ENCODE measurements at places on chromosomes 2 and 18.

DNA sequence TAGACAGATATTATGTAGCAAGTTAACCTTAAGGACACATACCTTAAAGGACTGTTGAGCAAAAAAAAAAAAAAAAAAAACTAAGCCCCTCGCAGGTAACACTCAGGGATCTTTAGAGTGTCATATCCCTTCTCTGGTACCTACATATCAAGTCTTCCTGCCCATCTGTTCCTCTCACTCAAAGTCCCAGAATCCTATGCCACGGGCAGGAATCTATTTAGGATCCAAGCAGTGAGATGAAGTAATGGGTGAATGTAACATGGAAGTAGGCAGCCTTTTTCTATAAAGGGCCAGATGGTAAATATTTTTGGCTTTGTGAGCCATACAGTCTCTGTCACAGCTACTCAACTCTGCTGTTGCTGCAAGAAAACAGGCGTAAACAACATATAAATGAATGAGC, 496.7 kb downstream of the STK39 start:
- DNase-seq = no peak

GRCh38 chr2:40103590-40103989, 324.5 kb upstream of the THUMPD2 start:
- DNase-seq = no peak

- DNase-seq = no peak
Measured at GRCh38 chr2:156538083-156538504, 101.9 kb downstream of the GPD2 start.

DNA sequence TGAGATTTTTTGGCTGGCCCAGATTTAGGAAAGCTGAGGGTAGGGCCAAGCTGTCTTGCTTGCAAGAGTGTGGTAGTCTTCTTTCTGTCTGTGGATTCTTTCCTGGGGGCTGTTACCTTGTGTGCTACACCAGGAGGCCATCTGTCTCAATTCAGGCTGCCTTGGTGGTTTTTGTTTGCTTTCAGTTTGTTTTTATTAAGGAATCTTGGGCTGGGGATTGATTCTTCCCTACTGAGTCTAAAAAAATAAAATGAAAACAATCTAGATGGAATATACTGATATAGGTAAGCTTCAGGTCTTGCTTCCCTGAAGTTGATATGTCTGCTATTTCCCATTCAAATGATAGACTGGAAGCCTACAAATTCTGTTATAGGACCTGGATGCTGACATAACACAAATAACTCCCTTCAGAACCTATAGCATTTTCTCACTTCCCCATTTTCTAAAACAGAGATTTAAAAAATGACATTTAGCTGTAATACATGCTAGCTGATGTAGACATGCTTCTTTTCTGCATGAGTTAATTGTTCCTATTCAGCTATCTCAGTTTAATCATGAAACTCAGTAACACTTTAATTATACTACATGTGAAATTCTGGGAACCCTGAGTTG, 5.3 kb downstream of the LHCGR start:
- DNase-seq = no peak

DNA sequence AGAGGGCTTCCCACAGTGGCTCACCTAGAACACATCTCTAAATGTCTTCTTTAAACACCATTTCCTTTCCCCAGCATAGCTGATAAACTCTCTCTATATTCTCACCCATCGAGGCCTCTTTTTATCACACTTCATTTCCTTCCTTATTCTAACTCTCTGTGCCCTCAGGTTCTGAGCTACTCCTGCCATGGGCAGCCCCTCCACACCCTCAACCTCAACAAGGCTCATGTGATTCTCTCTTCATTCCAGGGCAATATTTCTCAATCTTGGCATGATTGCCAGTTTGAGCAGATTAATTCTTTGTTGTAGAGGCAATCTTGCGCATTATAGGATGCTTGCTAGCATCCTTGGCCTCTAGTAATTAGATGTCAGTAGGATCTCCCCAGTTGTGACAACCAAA, 999.1 kb downstream of the TSN start:
- no peak for DNase-seq

DNA sequence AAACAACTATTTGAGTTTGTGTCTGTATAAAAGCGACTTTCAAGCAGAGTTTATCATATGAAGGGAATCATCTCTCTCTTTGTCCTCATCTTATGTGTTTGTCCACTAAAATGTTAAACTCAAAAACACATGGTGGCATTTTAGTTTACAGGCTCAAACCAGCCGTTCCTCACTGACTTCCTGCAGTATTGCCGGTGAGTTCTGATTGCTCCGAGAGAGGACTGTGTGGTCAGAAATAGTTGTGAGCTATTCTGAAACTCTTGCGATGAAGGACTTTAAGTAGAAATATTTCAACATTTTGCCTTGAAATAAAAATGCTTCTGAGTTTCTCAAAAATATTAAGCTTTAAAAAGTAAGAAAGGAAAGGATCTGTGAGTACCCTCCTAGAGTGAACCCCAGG, 163.2 kb upstream of the CAVIN2 start:
- no peak for DNase-seq

- DNase-seq = no peak
Measured at GRCh38 chr2:195898505-195899191, 170.0 kb downstream of the DNAH7 start.

GRCh38 chr2:42567364-42567763, 1.1 kb upstream of the MTA3 start:
- no peak for DNase-seq

- no peak for DNase-seq
Measured at GRCh38 chr2:85015653-85016360, 44.8 kb downstream of the KCMF1 start.

GRCh38 chr2:31163011-31163539, 24.8 kb upstream of the GALNT14 start:
- no peak for DNase-seq

DNA sequence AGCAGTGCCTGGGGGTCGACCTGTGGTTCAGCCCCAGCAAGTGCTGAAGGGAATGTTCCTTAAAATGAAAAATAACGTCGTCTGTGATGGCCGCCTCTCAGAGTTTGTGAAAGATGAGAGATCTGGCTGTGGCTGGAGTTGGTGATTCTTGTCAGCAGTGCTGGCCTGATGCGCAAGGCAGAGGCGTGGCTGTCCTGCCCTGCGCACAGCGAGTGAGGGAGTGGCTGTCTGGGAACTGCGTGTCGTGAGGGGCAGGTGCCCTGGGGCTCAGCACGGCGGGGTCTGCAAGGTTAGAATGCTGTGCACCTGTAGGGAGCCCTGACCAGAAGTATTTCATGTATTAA, 8.8 kb downstream of the NFATC1 start:
- DNase-seq = peak; percentile 66

DNA sequence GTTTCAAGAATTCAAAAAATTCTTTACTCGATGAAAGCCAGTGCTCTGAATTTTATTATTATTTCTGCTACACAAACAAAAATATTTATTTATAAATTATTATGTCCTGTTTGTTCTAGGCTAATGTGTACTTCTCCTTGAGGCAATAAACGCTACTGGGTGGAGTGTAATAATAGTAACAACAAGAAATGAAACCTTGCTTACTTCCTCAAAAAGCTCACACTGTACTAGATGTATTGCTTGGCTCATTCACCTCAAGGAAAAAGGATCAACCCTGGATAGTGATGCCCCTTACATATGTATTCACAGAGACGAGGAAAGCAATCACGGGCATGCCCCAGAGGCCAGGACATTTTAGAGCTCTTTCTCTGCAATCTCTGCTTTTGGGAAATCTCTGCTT, 685.6 kb upstream of the NXPH2 start:
- DNase-seq = no peak

DNA sequence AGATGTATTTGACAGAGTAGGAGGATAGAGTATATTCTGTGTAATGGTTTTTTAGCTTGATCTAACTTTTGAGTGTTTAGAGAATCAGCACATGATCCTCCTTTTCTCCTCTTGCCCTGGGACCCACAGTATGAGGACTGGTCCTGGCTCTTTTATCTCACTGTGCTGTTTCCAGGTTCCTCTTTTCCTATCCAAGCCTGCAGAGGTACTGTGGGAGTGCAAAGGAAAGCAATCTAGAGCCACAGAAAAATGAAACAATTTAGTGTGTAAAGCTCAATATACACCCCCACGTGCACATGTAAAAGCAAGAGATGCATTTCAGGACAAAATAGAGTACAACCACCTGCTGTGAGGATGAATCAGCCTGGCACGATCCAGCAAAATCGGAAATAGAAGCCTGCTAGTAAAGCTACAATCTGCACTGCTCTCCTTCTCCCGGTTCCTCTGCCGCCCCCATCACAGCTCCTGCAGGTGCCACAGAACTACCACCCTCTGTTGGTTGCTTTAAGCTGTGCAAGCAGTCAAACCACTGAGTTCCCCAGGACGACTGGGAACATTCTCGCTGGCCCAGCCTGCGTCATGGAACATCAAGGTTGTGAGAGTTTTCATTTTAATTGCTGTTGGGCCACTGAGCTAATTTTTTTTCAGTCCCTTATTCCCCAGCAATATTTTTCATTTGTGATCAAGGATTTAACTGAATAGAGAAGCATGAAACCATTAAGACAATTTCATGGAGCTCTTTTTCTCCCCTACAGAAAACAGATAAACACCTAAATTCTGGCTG, 47.8 kb upstream of the MAPRE3 start:
- peak; percentile 77 for DNase-seq

DNA sequence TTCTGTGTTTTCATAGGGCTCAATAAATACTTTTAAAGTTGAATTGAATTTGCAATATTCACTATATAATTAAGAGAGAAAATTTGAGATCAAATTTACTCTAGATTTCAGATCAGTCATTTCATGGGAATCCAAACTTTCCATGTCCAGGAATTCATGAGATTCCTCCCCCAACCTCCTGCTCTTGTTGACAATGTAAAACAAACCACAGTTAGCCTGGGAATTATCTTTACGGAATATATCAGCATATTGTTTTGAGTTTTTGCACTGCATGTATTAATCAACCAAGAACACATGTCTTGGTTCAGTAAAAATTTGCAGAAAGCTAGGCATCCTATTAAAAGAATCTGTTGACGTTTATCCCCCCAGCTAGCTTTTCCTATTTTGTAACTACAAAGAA, 42.3 kb downstream of the CYP1B1 start:
- no peak for DNase-seq

- DNase-seq = no peak
Measured at GRCh38 chr2:118847762-118848172, 319 bp upstream of the EN1 start.

DNA sequence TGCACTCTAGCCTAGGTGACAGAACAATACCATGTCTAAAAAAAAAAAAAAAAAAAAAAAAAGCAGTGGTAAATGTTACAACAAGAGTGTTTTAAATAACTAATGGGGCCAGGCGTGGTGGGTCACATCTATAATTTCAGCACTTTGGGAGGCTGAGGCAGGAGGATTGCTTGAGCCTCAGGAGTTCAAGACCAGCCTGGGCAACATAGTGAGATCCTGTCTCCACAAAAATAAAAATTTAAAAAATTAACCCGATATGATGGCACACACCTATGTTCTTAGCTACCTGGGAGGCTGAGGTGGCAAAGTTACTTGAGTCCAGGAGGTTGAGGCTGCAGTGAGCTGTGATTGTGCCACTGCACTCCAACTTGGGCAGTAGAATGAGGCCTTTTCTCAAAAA, 37.1 kb downstream of the PAPOLG start:
- DNase-seq = no peak

DNA sequence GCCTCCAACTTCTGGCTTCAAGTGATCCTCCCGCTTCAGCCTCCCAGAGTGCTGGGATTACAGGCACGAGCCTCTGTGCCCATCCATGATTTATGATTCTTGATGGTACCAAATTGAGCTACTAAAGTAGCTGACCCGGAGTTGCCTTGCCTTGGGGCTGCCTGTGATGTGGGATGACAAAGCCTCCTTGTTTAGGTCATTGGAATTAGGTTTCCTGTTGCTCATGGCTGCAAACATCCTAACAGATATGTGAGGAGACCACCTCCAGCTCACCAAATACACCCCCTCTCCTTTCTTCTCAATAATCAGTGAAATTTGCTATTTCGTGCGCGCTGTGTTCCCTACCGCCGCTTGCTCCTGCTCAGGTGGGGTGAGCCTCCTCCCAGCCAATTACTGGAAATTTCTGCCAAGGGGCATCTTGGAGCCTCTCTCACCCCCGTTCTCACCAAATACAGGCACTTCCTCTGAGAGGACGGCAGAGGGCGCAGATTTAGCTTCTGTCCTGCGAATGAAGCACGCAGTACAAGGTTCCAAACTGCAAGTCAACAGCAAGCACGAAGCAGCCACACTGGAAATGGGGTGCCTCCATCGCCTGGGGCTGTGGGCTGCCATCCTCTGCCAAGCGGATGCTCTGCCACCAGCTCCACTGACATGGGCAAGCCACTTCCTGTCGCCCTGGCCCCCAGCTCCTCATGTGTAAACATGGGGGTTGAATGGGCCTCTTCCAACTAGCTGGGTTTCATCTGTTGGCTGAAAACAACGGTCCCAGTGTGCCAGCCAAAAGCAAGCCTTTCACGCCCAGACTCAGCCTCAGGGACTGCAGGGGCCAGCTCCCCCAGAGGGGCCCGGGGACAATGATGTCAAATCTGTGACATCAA, 71.7 kb downstream of the NCAPH start:
- peak; percentile 67 for DNase-seq

- no peak for DNase-seq
Measured at GRCh38 chr2:240128608-240129145, 7.4 kb downstream of the COPS9 start.

- peak; percentile 29 for DNase-seq
Measured at GRCh38 chr2:49261781-49262180, 107.5 kb upstream of the FSHR start.

- DNase-seq = no peak
Measured at GRCh38 chr2:232634206-232635150, 1.1 kb downstream of the EFHD1 start.

DNA sequence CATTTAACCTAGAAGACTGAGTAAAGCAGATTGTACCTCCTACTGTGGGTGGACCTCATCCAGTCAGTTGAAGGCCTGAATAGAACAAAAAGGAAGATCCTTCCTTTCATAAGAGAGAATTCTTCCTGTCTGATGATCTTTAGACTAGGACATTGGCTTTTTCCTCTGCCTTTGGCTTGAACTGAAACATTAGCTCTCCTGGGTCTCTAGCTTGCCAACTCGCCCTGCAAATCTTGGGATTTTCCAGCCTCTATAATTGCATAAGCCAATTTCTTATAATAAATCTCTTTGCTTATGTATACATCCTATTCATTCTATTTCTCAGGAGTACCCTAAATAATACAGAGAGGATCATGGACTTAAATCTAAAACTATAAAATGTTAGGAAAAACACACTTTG, 6.2 kb upstream of the KDSR start:
- DNase-seq = no peak

GRCh38 chr2:195456771-195457170, 200.3 kb upstream of the SLC39A10 start:
- no peak for DNase-seq

DNA sequence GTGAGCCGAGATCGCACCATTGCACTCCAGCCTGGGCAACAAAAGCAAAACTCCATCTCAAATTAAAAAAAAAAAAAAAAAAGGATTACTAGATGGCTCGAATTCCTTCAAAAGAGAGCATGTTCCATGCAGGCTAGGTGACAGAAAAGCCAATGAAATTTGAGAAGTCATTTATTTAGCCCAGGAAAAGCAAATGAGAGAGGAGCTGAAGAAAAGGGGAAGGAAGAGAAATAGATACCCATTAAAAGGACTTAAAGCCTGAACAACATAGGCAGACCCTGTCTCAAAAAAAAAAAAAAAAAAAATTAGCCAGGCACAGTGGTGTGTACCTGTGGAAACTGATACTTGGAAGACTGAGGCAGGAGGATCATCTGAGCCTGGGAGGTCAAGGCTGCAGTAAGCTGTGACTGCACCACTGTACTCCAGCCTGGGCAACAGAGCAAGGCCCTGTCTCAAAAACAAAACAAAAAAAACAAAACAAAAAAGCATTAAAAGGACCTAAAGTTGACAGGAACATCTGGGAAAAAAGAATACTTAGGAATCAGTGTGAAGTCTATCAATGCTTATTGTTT, 11.1 kb downstream of the SEPTIN10 start:
- DNase-seq = no peak

Data from NCI-H146 (cell line).